Stimulated activated CD8-positive, alpha-beta memory T cell treated with anti-CD3 and anti-CD28 coated beads, Interleukin-15, amount 100 ng/mL, for 1 hour (primary cell): ENCODE measurements at places on chromosomes 4 and X.

DNA sequence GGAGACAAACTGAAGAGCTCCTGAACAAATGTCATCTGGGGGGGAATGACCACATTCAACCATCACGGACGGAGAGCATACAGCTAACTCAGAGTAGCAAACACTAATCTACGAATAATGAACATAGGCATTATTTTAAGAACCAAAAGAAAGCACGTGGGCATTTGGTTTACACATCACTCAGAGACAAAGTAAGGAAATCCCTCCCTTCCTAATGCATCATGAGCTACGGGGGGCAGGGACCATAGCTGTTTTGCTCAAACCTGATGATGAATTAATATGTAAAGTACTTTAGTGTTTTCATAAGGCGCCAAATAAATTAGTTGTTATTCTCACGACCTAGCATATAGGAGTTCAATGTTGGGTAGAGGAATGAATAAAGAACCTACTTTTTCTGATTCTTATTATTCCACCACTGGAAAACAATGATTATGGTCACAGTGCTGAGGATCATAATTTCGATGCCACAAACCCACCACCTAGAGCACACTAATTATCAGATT lies 11.7 kb upstream of the TMEM156 start:
- no peak for DNase-seq

GRCh38 chr4:159460371-159460770 lies 357.5 kb downstream of the RAPGEF2 start:
- DNase-seq, result no peak

DNA sequence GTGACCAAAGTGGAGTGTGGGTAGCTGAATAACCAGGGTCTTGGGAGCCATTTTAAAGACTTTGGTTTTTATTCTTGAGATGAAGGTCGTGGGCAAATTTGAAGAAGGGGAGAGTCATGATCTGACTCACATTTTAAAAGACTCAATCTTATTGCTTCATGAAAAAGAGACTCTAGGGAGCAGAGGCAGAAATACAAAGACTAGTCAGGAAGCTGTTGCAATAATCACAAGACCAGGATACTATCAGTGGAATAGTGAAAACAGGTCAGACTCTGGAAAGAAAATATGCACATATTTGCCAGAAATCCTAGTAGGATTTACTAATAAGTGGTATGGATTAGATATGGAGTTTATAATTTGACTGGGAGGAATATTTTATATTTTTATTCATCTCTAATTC lies 448.4 kb downstream of the RAPGEF2 start:
- no peak for DNase-seq

- no peak for DNase-seq
These were observed 161.7 kb upstream of the CXCL13 start for GRCh38 chr4:77443941-77444340.

- DNase-seq, result no peak
These were observed 25.8 kb upstream of the ARHGAP24 start for GRCh38 chr4:85448906-85449890.

- DNase-seq, result peak; percentile 19
These were observed 9.0 kb upstream of the MAGEA8 start for GRCh38 chrX:149871940-149872339.

DNA sequence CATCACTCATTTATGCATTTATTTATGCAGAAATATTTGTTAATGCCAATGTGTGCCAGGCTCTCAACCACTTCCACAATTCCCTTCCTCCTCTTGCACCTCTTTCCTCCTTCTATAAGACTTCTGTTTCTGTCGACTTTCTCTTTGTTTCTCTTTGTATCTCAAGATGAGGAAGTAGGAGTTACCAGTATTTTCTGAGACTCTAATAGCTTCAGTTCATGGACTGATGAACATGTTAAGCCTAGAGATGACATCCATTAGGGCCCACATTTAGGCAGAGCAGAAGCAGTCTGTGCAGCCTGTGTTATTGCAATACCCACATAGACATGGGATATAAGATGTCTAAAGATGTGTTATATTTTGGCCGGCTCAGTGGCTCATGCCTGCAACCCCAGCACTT lies 241.8 kb upstream of the SMIM31 start:
- no peak for DNase-seq

DNA sequence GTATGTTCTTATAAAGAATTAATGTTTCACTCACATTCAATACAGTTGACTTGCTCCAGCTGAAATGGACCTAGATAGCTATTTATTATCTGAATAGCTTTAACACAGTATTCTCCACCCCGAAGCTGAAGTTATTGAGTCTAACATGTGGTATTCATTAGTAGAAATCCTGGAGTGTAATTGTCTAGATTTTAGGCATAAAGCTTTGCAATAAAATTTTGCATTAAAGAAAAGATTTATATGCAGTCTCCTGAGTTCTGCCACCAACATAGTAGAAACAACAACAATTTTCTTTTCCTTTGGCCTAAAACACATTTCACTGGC lies 90.2 kb upstream of the DCLK2 start:
- no peak for DNase-seq

DNA sequence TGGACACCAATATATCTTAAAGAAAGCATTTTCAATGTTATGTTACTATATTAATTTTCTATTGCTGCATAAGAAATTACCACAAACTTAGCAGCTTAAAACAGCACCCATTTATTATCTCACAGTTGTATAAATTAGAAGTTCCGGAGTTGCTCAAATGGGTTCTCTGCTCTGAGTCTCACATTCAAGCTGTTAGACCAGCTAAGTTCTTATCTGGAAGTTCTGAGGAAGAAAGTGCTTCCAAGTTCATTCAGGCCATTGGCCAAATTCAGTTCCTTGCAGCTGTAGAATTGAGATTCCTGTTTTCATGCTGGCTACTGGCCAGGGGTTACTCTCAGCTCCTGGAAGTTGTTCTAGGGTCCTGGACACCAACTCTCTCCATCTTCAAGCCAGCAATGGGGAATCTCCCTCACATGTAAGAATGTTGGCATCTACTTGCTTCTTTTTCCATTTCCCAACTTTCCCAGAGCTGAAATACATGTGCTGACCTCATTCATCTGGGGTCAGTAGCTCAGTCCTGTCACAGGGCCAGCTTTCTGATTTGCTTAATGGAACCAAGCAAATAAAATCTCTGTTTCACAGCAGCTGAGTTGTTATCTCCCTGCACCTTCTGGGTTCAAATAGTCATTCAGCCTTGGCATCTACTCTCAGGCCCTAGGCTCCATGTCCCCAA lies 99.6 kb upstream of the INTU start:
- DNase-seq, result no peak
